Gastroesophageal sphincter (tissue), 4 donors: ENCODE measurements at places on chromosomes 7 and 10.

GRCh38 chr7:26787701-26788100 is 76.7 kb downstream of the SKAP2 start:
- no peak for ATAC-seq

- ATAC-seq = no peak
These were observed 148.1 kb upstream of the CELF2 start for GRCh38 chr10:10869592-10869991.

- ATAC-seq = no peak
These were observed 11.4 kb upstream of the CSGALNACT2 start for GRCh38 chr10:43126759-43127424.

GRCh38 chr7:73517241-73517995 is 4.7 kb downstream of the BAZ1B start:
- no peak for ATAC-seq

GRCh38 chr7:128453836-128454804 is 1.6 kb upstream of the HILPDA start:
- peak; percentile 73 for ATAC-seq

DNA sequence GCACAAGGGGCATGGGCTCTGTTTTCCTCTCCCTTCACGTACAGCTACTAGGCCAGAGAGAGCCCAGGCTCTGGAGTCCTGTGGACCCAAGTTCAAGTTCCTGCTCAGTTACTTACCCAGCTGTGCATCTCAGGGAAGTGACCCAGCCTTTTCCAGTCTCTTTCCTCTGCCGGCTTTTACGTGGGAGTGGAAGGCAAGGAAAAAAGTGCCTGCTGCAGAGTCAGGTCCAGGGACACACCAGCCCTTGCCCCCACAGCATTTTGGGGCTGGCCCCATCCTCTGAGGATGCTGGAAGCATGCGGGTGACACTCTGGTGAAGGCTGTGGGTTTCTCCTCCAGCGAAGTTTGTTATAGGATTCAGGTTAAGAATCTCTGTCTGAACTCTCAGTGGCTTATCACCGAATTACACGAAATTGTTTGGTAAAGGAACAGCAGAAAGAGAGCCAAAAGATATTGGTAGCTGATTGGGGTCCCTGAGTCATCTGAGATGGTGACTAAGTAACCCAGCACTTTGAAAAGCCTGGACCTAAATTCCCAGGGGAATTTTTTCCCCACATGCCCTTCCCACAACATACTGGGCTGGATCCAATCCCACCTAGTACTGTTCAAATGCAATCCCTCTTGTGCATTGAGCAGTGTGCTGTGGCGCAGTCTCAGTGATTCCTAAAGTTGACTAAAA is 424.3 kb downstream of the RPS24 start:
- no peak for ATAC-seq

- peak; percentile 57 for ATAC-seq
These were observed 216.8 kb upstream of the CCDC6 start for GRCh38 chr10:60123172-60123571.

DNA sequence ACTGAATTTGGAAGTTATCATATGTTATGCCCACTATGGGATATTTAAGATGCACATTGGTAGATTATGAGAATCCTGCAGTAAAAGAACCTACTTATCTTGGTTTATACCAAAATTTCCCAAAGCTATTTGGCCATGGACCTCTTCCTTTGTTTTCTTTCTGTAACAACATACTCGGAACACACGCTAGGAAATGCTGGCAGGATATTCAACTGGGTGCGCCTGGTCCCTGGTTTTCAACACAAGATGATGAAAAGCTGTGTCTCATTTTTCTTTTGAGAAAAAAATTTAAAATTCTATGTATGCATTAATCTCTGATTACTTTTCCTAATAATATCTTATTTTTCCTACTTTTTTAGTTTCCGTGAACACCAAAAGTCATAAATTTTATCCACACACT is 128.5 kb upstream of the NRP1 start:
- ATAC-seq = no peak

DNA sequence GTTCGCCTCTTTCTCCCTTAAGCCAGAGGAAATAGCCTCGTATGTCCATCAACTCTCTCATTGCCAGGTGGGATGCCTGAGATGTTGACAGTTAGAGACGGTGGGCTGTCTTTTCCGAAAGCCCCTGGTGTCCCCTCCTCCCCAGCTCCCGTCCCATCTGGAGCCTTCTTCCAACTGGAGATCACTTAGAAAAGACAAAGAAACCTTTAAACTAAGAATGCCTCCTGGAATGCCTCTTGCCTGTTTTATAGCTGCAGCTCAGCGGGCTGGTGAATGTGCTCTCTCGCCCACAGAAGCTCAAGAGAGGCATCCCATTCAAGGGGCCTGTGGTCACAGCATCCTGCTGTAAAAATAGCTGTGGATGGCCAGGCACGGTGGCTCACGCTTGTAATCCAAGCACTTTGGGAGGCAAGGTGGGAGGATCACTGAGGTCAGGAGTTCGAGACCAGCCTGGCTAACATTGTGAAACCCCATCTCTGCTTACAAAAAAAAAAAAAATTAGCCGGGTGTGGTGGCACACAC is 5.2 kb upstream of the MYL10 start:
- no peak for ATAC-seq

DNA sequence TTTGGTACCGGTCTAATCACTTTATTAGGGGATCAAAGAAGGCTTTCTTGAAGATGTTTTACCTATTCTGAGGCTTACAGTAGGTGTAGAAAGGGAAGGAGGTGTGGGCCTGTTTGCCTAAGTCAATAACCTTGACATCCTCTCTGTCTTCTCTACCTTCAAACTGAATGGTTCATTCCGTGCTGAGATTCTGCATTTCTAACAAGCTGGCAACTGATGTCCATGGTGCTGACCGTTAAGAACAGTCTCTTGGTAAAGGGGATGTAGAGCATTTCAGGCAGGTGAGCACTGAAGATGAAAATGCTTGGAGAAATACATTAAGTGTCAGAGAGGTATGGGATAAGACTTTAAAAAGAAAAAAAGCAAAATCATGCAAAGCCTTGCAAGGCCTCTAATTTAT is 51.5 kb upstream of the DGKB start:
- ATAC-seq = no peak

DNA sequence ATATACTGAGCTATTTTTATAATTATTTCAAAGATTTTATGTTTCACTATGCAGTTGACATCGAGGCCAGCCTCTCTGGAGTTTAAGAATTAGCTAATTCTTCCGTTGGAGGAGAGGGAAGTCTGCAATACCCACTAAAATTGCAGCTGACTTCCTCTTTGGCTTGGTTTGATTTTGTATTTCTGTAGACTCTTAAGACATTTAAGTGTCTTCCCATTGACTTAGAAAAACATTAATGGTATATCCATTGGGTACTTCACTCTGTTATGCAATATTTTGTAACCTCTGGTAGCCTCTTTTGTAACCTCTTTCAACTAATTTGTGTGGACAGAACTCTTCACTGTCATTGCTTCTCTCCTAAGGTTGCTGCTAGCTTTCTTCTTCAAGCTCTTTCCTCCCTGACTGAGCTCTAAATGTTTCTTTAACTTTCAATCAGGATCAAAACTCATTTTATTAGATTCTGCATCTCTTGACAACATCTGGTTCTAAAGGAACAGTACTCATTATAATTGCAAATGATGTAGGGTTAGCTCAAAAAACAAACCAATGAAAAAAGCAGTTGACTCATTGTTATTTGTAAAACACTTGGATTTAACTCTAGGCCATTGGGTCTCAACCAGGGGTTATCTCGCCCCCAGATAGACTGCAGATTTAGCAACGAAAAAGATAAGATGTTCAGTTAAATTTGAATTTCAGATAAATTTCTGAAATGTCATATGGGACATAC is 1.7 kb upstream of the ANKRD22 start:
- ATAC-seq = peak; percentile 25

- no peak for ATAC-seq
These were observed 78.5 kb downstream of the CDK14 start for GRCh38 chr7:90674625-90675024.

DNA sequence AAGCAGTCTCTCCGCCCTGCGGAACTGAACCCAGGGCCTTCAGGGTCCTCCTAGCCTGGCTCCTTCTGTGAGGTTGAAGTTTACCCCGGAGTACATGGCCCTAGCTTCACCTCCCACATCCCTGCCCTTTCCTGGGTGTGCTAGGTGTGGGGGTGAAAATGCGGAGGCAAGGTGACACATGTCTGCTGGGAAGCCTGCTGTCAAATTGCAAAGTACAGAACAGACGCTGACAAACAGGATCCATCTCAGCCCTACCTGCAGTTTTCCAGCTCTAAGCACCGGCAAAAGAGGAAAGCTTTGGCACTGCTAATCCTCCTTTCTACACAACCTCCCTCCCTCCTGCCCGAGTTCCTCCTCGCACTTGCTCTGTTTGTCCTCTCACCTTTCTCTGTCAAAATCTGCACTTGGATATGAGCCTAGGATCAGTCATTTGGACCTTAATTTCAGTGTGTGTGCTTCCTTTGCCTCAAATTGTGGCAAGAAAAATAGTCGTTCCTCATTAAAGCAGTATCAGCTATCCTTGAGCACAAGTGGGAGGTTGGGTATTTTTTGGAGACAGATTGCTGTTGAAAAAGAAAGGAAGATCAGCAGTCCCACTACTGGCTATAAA is 14.4 kb upstream of the GPR15LG start:
- ATAC-seq = no peak

DNA sequence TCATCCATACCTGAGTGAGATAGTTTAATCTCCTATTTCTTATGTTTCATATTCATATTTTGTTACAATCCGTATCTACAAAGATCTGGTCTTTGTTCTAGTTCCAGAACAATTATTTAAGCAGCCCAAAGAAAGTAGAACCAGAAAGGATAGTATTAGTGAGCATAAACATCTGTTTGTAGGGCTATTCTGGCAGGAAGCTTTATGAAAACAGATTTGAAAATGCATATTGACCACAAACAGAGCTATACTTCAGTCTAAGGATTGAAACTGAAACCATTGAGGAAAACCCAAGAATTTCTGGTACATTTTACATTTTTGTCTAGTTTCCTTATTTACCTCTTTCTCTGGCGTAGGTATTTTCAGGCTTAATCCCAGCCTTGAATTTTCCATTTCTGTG is 28.1 kb downstream of the LRGUK start:
- no peak for ATAC-seq

- ATAC-seq = peak; percentile 71
These were observed 97.6 kb downstream of the PRPF18 start for GRCh38 chr10:13684252-13684791.

GRCh38 chr7:70636169-70636568 is 495.8 kb upstream of the GALNT17 start:
- ATAC-seq = no peak

- no peak for ATAC-seq
These were observed 190.9 kb upstream of the PITRM1 start for GRCh38 chr10:3363311-3364045.

DNA sequence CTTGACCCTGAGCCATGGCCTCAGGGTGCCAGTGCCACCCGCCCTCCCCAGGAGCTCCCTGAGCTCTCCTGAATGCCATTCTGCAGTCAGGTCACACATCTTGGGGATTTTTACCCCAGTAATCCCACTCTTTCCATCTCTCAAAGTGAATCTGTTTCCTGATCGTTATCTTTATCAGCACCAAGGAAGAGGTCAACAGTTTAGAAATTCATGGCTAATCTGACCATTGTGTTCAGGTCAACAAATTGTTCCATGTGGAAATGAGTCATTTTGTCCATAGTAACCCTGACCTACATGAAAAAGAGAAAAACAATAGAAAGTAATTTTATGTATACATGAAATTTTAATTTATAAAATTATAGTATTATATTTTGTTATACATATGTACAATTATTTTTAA is 28.8 kb upstream of the ZNF488 start:
- ATAC-seq = no peak

DNA sequence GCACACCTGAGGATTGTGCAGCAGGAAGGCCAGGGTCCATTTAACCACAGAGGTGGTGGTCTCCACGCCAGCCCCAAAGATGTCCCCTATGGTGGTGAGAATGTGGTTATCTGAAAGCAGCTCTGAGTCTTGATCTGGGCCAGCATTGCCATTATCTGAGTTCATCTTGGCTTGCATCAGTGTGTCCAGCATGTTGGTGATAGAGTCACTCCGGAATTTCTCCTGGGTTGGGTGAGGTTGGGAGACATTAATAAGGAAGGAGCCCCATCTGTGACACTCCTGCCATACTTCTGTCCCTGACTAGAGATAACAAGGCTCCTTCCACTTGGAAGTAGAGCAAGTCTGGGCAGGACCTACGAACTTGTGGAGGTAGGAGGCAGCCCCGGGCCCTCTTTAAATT is 4.2 kb downstream of the CYP17A1 start:
- ATAC-seq = no peak

DNA sequence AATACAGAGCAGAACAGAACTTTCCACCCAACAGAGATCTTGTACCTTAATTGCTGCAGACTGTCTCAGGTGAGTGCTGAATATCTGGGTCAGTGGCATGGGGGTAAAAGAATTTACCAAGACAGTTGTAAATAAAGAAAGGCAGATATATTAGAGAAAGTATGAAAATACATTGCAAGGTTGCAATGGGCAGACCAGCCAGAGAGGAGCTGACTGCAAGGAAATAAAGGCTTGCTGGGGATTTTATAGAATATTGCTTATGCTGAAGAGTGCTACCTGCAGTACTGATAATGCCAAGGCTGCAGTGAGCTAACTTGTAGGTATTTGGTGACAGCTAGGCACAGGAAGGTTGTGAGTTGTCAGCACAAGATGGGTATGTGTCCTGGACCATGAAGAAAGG is 171.0 kb upstream of the TRIM24 start:
- ATAC-seq = no peak

GRCh38 chr7:94059746-94060145 is 55.6 kb upstream of the BET1 start:
- ATAC-seq = no peak

GRCh38 chr10:86267286-86268195 is 99.1 kb downstream of the GRID1 start:
- no peak for ATAC-seq

GRCh38 chr7:6020371-6021286 is 10.5 kb upstream of the ANKRD61 start:
- ATAC-seq = no peak

DNA sequence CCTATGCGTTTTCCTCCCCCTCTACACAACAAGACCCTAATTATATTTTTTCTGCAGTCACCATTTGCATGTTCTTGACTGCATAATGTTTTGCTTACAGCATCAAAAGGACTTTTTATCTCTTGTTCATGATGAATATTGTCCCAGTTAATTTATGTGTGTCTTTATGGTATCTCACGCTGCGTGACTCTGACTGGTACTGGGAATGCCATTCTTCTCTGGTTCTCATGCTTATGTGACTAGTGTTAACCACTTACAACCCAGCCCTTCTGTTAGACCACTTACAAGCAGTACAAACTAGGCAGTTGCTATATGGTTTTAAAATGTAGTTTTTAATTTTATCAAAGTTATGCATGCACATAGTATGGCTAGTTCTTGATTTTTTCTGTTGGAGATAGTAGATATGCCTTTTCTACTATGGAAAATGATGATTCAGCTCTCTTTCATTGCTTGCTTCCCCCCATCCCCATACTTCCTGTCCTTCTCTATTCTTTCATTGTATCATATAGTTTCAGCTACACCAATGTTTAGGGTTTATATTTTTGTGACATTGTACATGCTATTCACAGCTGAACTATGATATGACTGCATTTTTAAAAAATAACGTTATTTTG is 24.9 kb downstream of the BZW2 start:
- ATAC-seq = no peak
